A549 treated with GW870086 at 1 μM for 4 hours (cell line): ENCODE measurements at places on chromosomes 7 and 10. TPM values are rescaled to one million over a fixed set of nuclear protein-coding genes. Genes with fewer than 3 reads are reported as not detected.

DLX6 gene
- not detected in 5 replicates for total RNA-seq

NME8 gene
- total RNA-seq = not detected in 5 replicates

CNTNAP2 gene
- 0.02 to 0.09 TPM in 2 of 5 replicates, not detected in the others for total RNA-seq

GARIN1A gene
- 0.25 to 0.73 TPM (median 0.53 TPM) in 5 replicates for total RNA-seq

CFAP46 gene
- 1.4 to 1.8 TPM (median 1.5 TPM) in 5 replicates for total RNA-seq

STAM gene
- 20.8 to 27.0 TPM (median 24.8 TPM) in 5 replicates for total RNA-seq

IDI2 gene
- not detected in 5 replicates for total RNA-seq

ST8SIA6 gene
- 0.08 to 0.13 TPM in 2 of 5 replicates, not detected in the others for total RNA-seq

PNLIP gene
- total RNA-seq = not detected in 5 replicates

PLPP4 gene
- 0.28 to 0.42 TPM in 2 of 5 replicates, not detected in the others for total RNA-seq

CDNF gene
- 0.95 to 1.6 TPM (median 1.3 TPM) in 5 replicates for total RNA-seq

SLC16A12 gene
- 0.19 to 0.78 TPM (median 0.32 TPM) in 5 replicates for total RNA-seq

KCP gene
- 0.09 to 0.18 TPM (median 0.14 TPM) in 5 replicates for total RNA-seq

ACTR3C gene
- 0.36 TPM in 1 of 5 replicates, not detected in the others for total RNA-seq

AGMO gene
- total RNA-seq = 0.35 to 1.6 TPM (median 0.89 TPM) in 5 replicates

ZNF727 gene
- total RNA-seq = not detected in 5 replicates

PLAC9 gene
- total RNA-seq = 0.38 TPM in 1 of 5 replicates, not detected in the others

CRHR2 gene
- 0.05 to 0.07 TPM in 2 of 5 replicates, not detected in the others for total RNA-seq

RASA4 gene
- total RNA-seq = 1.5 to 2.5 TPM (median 1.7 TPM) in 5 replicates

PRPS1L1 gene
- not detected in 5 replicates for total RNA-seq

PHKG1 gene
- 0.35 to 1.9 TPM (median 0.48 TPM) in 5 replicates for total RNA-seq

NOM1 gene
- total RNA-seq = 16.5 to 19.9 TPM (median 17.8 TPM) in 5 replicates

SEC23IP gene
- total RNA-seq = 37.0 to 57.6 TPM (median 45.7 TPM) in 5 replicates

C10orf53 gene
- not detected in 5 replicates for total RNA-seq

OR2A7 gene
- total RNA-seq = not detected in 5 replicates

H2AZ2 gene
- total RNA-seq = 212 to 256 TPM (median 244 TPM) in 5 replicates

CUX1 gene
- total RNA-seq = 40.6 to 48.7 TPM (median 47.3 TPM) in 5 replicates

UNC5B gene
- 1.8 to 2.0 TPM (median 1.9 TPM) in 5 replicates for total RNA-seq

RAB19 gene
- not detected in 5 replicates for total RNA-seq

ATP6V0E2 gene
- 48.2 to 62.7 TPM (median 58.5 TPM) in 5 replicates for total RNA-seq

GJC3 gene
- 0.12 to 0.43 TPM (median 0.23 TPM) in 4 of 5 replicates, not detected in the other for total RNA-seq

RPA3 gene
- 93.6 to 104 TPM (median 102 TPM) in 5 replicates for total RNA-seq

CYP26C1 gene
- not detected in 5 replicates for total RNA-seq

MACC1 gene
- total RNA-seq = not detected in 5 replicates

SRRM3 gene
- 8.2 to 12.5 TPM (median 11.2 TPM) in 5 replicates for total RNA-seq

GATA3 gene
- 3.2 to 4.3 TPM (median 3.9 TPM) in 5 replicates for total RNA-seq

NCF1 gene
- 0.12 to 0.29 TPM (median 0.14 TPM) in 4 of 5 replicates, not detected in the other for total RNA-seq

GPR22 gene
- total RNA-seq = not detected in 5 replicates
